ENCODE measurements at places on chromosomes 12 and 14. TPM values are rescaled to one million over a fixed set of nuclear protein-coding genes. Genes with fewer than 3 reads are reported as not detected.

The RFLNA gene
- total RNA-seq = 19.7 TPM

DNA sequence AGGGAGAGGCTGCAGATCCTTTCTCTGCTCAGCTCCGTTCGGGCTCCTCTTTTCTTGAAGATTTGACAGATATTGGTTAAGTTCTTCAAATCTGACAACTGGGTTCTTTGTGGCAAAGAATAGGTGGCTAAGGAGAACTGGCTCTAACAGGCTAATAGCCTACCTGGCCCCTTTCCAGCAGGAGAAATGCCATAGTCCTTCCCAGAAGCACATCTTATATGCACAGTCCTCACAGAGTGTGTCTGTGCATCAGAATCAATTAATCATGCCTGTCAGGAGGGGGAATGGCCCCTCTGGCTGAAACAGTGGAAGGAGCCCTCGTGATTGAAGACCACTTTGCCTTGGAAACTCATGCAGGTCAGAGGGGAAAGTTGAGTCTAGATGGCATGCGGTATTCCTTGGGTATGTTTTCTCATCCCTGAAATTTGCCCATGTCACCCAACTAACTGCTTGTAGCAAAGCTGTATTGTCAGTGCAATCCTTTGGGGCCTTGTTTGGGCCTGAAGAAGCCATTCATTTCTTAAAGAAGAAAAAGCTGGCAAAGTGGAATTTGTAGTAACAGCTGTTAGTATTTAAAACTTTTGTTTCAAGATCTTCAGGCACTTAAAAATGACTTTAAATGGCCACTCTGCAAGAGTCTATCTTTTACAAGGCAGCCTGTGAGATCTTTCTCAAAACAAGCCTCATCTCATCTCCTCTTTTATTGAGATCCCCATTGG is 251.5 kb downstream of the ZFP36L1 start:
- no peaks in the 10 kb centered on the region for H3K36me3 ChIP-seq
- no peak for DNase-seq
- H3K27me3 ChIP-seq = no peaks in the 10 kb centered on the region

- no peak for DNase-seq
- H3K27me3 ChIP-seq = peaks cover 5% of the 10 kb centered on the region
- no peak overlapping the region for H3K4me3 ChIP-seq
- no peaks in the 10 kb centered on the region for H3K36me3 ChIP-seq
Observed at GRCh38 chr12:9902539-9903228, 21.4 kb downstream of the KLRF2 start.

The KLHL42 gene
- total RNA-seq = 36.5 TPM

Measured in endothelial cell of umbilical vein (primary cell).